ENCODE measurements at places on chromosomes 5 and 9.
A peak's percentile ranks its signal among the peaks of the same experiment; 100 is the strongest.

- DNase-seq: peak; percentile 55
Measured at GRCh38 chr9:88583901-88584596, 49.1 kb downstream of the NXNL2 start.

DNA sequence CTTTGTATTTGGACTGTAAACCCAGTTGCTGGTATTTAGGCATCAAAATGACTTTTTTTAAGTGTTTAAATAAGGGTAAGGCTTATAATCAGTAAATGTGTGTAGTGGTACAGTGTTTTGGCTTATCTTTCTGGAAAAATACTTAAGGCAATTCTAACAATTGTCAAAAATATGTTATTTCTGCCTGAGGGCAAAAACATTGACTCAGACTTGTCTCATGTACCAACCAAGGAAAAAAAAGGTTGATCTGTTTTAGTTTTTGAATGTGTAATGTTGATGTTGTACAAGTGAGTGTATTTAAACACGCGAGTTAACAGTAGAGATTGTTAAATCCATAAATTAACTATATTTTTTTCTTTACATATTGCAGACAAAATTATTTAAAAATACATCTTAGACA is 277.8 kb upstream of the TYRP1 start:
- no peak for DNase-seq

DNA sequence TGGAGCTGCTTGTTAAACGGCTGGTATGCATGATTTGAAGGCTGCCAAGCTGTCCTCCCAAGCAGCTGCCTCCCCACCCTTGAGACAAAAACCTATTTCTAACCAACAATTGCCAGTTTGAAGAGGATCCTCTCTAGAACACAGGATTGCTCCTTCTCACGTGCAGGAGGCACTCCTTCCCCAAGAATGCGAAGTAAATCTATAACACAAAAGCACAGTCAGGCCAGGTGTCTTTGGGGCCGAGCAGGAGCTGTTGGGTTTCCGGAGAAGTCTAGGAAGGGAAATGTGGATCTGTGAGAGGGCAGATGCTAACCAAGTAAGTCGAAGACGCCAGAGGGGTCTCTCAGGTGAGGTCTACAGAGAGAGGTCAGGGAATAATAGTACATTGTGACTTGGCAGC is 35.4 kb upstream of the GNPDA1 start:
- no peak for DNase-seq

DNA sequence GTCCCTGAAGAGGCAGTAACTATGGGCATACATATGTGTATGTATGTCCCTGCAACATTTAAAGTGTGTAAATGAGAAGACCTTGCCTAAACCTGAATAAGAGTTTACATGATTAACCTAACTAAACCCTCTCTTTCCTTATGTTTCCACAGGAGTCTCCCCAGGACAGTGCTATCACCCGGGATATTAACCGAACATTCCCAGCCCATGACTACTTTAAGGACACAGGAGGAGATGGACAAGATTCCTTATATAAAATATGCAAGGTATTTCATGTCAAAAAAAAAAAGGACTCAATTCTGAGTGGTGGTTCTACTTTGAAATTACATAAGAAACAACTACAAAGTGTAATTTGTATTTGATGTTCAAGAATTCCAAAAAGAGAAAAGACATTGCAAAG is 31.7 kb downstream of the GPR21 start:
- no peak for DNase-seq

DNA sequence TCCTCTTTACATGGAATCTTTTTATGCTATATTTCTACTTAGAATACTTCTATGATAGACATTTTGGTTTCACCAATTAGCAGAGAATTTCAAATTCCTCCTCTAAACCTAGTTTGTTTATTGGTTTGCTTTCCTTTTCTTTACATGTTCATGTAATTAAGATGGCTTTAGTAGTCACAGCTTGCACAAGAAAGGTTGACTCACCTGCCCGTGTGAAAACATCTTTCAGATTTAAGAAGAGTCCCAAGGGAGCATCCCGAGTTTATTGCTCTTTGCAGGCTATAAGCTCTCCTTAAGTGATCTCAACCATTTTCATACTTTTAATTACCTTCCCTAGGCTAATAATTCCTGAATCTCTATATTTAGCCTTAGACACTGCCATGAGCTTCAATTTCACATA is 28.9 kb downstream of the TYRP1 start:
- DNase-seq: no peak

- DNase-seq: no peak
Measured at GRCh38 chr9:110208031-110208430, at the start of gene C9orf152. C9orf152 (minus strand) TSS chr9:110208159; CDS start chr9:110207579, 580 bp downstream.

DNA sequence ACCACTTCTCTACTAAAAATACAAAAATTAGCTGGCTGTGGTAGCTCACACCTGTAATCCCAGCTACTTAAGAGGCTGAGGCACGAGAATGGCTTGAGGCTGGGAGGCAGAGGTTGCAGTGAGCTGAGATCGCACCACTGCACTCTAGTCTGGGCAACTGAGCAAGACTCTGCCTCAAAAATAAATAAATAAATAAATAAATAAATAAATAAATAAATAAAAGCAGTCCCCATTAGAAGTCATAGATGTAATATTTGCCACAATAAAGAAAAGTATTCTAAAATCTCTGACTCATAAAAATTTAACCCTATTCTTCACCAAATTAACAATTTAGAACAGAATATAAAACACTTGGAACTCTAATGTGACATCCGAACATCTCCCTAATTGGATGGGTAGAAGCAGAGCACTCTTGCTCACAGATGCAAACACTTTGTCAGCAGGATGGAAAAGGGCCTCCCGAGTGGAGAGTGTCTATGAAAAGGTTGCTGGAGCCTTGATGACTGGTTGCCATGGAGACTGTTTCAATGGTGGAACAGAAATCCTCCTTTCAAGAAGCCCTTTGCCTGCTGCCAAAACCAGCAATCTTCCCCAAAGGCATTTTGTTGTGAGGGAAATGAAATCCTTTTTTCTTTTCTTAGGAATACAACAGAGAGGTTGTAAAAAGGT is 38.9 kb upstream of the TRAF1 start:
- DNase-seq: peak; percentile 38

DNA sequence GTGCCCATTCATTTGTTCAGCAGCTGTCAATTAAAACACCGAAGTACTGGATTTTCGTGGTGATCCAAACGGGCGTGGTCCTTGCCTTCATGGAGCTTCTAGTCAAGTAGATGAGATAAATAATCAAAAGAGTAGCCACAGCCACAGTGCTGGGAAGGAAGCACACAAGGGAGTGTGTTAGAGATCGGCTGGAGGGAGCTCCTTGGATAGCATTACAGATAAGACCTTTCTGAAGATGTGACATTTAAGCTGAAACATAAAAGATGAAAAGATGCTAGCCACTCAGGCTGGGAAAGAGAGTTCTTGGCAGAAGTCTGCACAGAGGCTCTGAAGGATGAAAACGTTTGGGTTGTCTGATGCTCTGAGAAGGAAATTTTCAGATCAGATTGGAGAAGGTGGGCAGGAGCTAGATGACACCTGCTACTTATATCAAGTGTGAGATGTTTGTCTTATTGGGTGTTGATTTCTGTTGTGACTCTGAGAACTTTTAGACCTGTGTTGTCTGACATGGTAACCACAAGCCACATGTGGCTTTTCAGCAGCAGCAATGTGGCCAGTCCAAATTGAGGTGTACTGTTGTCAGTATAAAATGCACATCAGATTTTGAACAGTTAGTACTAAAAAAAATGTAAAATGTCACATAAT is 123.9 kb downstream of the TLE4 start:
- no peak for DNase-seq

GRCh38 chr9:6592231-6592630 is 53.3 kb downstream of the GLDC start:
- no peak for DNase-seq

- no peak for DNase-seq
Measured at GRCh38 chr5:152529440-152529839, 124.4 kb upstream of the NMUR2 start.

DNA sequence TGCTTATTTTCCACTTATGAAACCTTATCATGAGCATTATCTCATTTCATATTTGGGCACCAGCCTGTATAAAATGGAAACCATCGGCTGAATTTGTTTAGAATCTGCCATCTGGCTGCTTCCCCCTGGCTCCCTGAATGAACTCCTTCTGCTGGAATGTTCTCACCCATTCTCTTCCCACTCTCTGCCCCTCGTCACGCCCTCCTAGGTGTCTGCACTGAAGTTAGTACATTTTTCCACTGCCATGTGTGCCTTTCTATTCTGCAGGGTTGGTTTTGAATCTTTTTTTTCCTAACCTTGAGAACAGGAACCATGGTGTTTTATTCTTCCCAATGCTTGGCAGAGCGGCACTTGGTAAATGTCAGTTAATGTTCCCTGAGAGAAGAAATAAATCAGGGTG is 359.7 kb downstream of the MLLT3 start:
- DNase-seq: no peak

DNA sequence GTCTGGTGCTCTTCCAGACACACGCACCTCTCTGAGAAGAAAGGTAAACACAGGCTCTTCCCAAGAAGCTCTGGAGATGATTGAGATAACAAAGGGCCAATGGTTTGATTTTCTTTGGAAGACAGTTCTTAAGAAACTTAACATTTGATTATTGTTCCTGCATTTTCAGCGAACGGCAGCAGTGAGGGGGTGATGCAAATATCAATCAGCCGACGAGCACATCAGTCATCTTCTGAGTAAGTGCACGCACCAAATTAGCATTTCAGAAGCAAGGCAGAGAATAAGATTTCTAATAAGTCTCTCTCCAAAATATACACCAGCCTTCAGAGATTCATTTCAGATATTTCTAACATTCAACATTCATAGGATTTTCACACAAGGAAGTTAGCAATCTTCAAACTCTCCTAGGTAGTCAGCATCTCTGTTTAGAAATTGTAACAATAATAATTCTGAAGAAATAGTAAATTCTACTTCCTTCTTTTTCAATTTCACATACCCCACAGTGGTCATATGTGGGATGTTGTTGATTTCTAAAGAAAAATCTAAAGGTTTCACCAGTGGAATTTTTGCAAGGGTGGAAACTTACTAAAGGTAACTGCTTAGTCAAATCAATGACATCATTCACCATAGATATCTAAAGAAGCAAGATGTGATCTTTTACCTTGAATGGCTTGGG is 250.3 kb downstream of the SEC61B start:
- DNase-seq: no peak

GRCh38 chr5:120509053-120509452 is 45.0 kb downstream of the PRR16 start:
- no peak for DNase-seq

- no peak for DNase-seq
Measured at GRCh38 chr9:20573023-20573422, 49.3 kb downstream of the MLLT3 start.

GRCh38 chr5:151523335-151523734 is 67.8 kb downstream of the FAT2 start:
- peak; percentile 52 for DNase-seq

All from fibroblast of pulmonary artery (primary cell).